Sciatic nerve (tissue), 2 donors: ENCODE measurements at places on chromosomes 1 and 21. TPM values are rescaled to one million over a fixed set of nuclear protein-coding genes. Genes with fewer than 3 reads are reported as not detected.

- no peak for DNase-seq
Measured at GRCh38 chr1:148290881-148291280, 138.8 kb upstream of the NBPF11 start.

GRCh38 chr1:225737161-225737560, 40.5 kb upstream of the SRP9 start:
- no peak for DNase-seq

- DNase-seq, result no peak
Measured at GRCh38 chr1:175193527-175193910, 943 bp upstream of the KIAA0040 start.

- DNase-seq, result no peak
Measured at GRCh38 chr1:236492378-236492777, 31.4 kb upstream of the LGALS8 start.

DNA sequence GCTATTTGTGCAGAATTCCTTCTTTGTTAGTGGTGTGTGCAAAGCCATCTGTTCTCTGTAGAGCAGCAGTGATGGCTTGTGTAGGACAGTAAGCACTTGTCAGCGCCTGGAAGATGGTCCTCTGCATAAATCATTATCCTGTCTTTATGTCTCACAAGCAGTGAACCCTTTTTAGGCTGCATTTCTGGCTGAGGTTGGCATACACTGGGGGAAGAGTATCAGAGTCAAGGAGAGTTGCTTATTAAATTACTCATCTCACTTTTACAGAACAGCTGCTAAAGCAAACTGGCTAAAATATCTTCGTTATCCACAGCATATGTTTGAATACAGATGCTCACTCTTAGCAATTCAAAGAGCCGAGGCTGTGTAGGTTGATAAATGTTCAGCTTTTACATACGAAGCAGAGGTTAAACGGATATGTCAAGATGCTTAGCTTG, 54.6 kb upstream of the NCAM2 start:
- DNase-seq, result no peak

GRCh38 chr1:109292364-109292763, 9.4 kb upstream of the PSRC1 start:
- DNase-seq, result no peak

- DNase-seq, result no peak
Measured at GRCh38 chr1:209721323-209721722, 16.7 kb downstream of the HSD11B1 start.

S100A8 gene
- 192 TPM for total RNA-seq

CCDC181 gene
- total RNA-seq, result 2.1 TPM
